Bronchus fibroblast of lung (primary cell): ENCODE measurements at places on chromosomes 2 and 18. TPM values are rescaled to one million over a fixed set of nuclear protein-coding genes. Genes with fewer than 3 reads are reported as not detected.

Gene MORN2
- total RNA-seq = 19.0 and 27.9 TPM in 2 replicates

Gene TMEM169
- 0.45 and 1.0 TPM in 2 replicates for total RNA-seq

Gene MARCHF4
- 0.67 and 1.2 TPM in 2 replicates for total RNA-seq

Gene AQP12A
- not detected in 2 replicates for total RNA-seq

Gene HTRA2
- 31.4 and 36.4 TPM in 2 replicates for total RNA-seq

Gene CHRNG
- total RNA-seq = not detected in 2 replicates

Gene STRADB
- total RNA-seq = 28.4 and 31.8 TPM in 2 replicates

Gene CDKL4
- not detected in 2 replicates for total RNA-seq

Gene KRTCAP3
- 0.15 TPM in 1 of 2 replicates, not detected in the other for total RNA-seq

Gene TUBB8B
- total RNA-seq = not detected in 2 replicates

Gene RFTN2
- 3.5 and 3.7 TPM in 2 replicates for total RNA-seq

Gene MAPK4
- not detected in 2 replicates for total RNA-seq

Gene SLC25A52
- total RNA-seq = 0.15 TPM in 1 of 2 replicates, not detected in the other

Gene CHPF
- total RNA-seq = 94.3 and 95.3 TPM in 2 replicates

Gene CD302
- total RNA-seq = 5.0 and 5.2 TPM in 2 replicates

Gene RGPD3
- under 0.01 TPM in 1 of 2 replicates, not detected in the other for total RNA-seq

Gene ANKRD30B
- total RNA-seq = under 0.01 TPM in 1 of 2 replicates, not detected in the other

Gene MSTN
- total RNA-seq = under 0.01 TPM in 2 replicates

Gene PSMA8
- not detected in 2 replicates for total RNA-seq

Gene CFC1
- total RNA-seq = not detected in 2 replicates

Gene SCN2A
- 1.0 and 1.2 TPM in 2 replicates for total RNA-seq

Gene ATAD2B
- 1.5 TPM in 2 replicates for total RNA-seq

Gene CACNB4
- under 0.01 and 0.15 TPM in 2 replicates for total RNA-seq

Gene FZD7
- total RNA-seq = 30.6 and 31.8 TPM in 2 replicates

Gene PROKR1
- total RNA-seq = not detected in 2 replicates

Gene MCFD2
- 95.2 and 101 TPM in 2 replicates for total RNA-seq

Gene UBE2F
- total RNA-seq = 60.4 and 66.7 TPM in 2 replicates

Gene SP140
- 0.74 and 2.0 TPM in 2 replicates for total RNA-seq

Gene CYRIA
- total RNA-seq = 0.74 and 1.0 TPM in 2 replicates
